ENCODE measurements at places on chromosomes 16 and 17.

DNA sequence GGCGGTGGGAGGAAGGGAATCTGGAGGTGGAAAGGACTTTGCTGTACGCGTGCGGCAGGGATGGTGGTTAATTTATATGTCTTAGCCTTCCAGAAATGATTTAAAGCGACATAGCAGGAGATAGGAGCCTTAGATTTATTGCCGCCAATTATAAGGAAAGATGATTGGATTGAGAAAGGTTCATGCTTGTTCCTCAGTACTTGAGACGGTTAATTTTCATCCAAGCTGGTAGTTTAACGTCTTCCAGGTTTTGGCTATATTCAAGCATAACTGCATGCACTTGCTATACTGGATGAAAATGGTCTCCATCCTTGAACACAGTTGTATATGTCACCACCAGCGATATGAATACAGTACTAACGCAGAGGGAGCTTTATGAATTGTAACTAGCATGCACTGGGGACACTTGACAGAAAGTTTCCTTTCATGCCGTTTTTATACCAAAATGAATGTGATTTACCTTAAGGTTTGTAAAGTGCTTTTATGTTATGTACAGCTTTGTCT lies 610 bp upstream of the PEX12 start:
- no peak for DNase-seq

GRCh38 chr16:81586417-81586816 lies 141.8 kb downstream of the CMIP start:
- DNase-seq = no peak

DNA sequence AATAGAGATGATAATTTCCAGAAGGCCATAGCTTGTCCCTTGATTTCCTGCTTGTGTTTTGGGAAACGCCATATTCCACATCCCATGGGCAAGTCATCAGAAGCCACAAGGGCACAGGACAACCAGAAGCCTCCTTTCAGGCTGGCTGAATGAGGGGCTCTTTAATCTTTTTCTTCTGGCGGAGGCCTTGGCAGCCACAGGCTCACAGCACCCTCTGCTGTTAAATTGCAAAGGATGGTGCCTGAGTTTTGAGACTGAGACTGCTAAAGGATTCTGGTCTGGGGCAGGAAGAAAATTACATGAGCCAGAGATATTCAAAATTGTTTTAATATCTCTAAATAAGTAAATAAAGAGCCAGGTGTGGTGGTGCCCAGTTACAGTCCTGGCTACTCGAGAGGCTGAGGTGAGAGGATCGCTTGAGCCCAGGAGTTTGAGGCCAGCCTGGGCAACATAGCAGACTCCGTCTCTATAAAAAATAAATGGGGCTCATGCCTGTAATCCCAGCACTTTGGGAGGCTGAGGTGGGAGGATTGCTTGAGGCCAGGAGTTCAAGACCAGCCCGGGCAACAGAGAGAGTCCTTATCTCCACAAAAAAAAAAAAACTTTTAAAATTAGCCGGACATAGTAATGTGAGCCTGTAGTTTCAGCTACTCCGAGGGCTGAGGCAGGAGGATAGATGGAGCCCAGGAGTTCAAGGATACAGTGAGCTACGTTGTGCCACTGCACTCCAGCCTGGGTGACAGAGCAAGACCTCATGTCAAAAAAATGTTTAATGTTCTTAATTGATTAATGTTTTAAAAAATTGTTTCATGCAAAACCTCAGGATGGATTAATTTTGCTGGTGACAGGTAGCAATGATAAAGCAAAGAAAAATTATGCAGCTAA lies 26.3 kb downstream of the AARSD1 start:
- peak; percentile 30 for DNase-seq

DNA sequence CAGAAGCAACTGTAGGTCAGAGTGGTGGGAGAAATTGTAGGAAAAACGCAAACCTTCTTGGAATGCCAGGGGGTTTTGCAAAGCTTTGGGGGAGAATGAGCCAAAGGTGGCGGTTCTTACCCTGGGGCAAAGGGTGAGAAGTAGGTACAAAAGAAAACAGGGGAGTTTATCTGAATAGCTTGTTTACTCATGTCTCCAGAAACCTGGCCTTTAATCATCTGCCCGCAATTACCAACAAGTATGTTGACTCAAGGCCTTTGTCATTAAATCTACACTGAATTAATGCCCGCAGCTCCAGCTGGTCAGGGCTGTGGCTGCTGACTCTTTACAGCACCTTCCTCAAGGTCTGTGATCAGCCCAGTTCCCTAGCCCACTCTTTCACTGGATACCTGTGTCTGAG lies 320.1 kb downstream of the CBLN1 start:
- DNase-seq = no peak

DNA sequence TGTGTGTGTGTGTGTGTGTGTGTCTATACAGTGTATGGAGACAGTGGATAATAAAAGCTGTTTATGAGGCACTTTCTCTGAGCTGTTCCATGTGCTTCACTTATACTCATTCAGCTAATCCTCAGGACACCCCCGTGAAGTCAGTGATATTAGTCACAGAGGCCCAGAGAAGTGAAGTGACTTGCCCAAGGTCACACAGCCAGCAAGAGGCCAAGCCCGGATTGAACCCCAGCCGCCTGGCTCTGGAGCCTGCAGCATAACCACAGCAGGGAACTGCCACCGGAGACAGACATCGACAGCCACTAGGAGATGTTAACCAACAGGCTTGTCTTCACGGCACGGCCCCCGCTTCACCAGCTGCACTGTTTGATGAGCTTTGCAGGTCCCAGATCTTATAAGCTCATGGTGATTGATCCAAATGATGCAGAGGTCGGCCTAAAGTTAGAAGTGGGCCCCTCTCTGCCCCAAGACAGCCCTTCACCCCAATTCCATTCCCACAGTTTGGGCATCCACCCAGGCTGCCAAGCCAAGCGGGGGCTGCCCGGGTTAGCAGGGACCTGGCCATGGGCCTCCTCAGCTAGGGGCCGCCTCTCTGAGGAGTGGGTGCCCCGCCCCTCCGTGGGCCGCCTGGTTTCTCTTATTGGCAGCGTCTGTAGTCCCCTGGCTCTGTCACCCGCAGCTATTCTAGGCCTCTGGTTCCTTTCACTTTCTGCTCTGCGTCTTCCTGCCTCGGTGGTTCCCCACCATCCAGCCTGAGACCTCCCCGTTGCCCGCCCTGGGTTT lies 30.9 kb downstream of the SOCS1 start:
- peak; percentile 91 for DNase-seq

DNA sequence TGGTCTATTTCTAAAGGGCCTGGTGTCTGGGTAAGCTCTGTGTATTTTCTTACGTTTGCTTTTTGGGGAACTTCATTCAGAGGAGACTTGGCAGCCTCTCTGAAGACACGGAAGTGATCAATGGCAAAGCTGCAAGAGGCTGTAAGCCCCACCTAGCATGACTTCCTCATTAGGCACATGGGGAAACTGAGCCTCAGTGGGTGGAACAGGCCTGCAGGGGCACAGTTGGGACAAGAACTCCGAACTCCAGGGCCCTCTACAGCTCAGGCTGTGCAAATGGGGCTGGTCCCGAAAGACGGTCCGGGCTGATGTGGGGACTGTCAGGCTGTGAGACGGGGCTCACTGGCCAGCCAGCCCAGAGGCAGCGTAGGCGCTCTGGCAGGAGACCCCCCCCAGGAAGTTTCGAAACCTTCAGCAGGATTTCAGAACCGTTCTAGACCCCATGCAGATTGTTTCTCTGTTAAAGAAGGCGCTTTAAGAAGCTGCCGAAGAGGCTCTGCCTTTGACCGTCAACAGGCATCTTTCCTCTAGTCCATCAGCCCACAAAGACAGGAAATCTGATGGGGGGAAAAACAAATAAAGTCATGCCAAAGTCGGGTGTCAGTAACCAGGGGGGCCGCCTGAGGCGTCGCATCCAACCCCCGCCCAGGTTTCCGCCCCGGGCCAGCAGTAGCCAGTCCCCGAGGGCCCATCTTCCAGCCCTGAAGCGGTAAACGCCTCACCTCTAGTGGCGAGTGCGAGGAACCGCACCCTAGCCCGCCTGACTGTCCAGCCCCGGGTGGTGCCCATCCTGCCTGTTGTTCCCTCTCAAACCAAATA lies 79.8 kb upstream of the TBC1D3K start:
- peak; percentile 77 for DNase-seq

GRCh38 chr16:56936491-56936890 lies 4.5 kb downstream of the HERPUD1 start:
- no peak for DNase-seq

DNA sequence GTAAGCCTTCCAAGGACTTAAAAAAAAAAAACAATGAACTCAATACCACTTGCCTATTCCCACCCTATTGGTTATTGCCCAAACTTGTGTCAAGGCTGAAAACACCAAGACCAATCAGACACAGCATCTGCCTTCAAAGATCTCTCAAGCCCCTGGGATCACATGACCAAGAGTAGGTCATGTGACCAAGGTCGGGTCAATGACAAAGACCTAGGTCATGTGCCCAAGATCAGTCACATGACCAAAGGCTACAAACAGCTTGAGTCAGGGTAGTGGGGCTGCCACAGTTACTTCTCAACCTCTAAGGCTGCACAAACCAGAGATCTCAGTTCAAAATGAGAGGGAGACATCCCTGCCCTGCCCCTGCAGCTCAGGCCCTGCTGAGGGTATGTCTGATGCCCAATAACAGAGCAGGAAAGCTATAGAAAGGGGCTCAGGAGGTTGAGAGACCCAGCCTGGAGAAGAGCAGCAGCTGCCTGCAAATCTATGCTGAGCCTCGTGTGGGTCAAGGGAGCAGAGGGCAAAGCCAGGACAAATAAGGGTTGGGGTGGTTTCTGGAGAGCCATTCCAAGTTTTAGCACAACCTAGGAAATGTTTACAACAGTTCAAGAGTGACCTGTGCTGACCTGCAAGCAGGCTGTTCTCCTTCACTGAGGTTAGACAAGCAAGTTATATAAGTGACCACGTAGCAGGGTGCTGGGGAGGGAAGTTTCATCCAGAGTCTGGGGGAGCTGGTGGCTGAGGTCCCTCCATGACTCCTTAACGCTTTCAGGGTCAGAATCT lies 48.8 kb downstream of the PIMREG start:
- DNase-seq = no peak
